ENCODE measurements at places on chromosomes 4 and X.

- no peak for DNase-seq
Measured at GRCh38 chrX:40155589-40156469, 58.1 kb upstream of the BCOR start.

DNA sequence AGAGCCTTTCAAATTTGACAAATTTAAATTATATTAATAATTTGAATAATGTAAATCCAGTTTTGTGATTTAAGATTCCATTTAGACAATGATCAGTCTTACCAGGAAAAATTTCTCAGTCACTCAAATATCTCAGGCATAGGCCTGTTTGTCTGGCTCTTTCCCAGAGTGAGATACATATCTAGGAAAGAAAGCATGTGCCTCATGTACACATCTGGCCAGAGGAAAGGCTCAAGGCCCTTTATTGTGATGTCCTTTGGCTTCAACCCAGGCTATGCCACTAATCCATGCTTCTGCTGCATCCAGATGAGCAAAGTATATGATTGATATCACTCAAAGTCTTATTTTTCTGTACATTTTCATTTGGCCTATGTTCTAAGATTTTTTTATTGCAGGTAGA, 473.3 kb upstream of the ADGRL3 start:
- no peak for DNase-seq

- DNase-seq, result no peak
Measured at GRCh38 chrX:24229400-24229879, 79.9 kb downstream of the ZFX start.

- no peak for DNase-seq
Measured at GRCh38 chr4:113781439-113782040, 20.0 kb upstream of the CAMK2D start.

GRCh38 chr4:72966652-72967051, 102.9 kb downstream of the COX18 start:
- DNase-seq, result no peak

DNA sequence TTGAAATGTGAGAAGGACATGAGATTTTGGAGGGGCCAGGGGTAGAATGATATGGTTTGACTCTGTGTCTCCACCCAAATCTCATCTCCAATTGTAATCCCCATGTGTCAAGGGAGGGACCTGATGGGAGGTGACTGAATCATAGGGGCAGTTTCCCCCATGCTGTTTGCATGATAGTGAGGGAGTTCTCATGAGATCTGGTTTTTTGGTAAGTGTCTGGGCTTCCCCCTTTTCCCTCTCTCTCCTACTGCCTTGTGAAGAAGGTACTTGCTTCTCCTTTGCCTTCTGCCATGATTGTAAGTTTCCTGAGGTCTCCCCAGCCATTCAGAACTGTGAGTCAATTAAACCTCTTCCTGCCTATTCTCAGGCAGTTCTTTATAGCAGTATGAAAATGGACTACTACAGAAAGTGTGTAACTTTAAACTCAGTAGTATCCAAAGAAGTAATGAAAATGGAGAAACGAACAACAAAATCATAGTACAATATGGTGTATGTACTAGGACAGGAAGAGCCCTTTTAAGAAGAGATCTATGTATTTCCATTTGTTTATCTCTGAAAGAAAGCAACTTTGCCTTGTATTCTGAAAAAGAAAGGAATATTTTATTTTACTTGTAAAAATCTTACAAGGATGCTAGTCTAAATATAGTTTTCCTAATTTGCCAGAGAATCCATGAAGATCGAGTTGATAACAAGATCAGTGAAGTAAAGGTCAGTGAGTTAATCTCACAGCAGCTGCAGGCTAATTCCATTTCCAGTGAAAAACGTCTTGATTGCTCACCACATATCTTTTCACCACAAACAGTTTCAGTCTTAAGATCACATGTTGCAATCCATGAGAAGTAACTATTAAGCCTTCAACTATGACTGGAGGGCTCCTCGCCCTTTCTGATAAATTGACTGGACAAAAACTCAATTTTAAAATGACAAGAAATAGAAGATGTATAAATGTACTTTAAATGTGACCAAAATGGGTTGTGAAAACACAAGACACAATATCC, 20.5 kb downstream of the PKD2 start:
- DNase-seq, result no peak

DNA sequence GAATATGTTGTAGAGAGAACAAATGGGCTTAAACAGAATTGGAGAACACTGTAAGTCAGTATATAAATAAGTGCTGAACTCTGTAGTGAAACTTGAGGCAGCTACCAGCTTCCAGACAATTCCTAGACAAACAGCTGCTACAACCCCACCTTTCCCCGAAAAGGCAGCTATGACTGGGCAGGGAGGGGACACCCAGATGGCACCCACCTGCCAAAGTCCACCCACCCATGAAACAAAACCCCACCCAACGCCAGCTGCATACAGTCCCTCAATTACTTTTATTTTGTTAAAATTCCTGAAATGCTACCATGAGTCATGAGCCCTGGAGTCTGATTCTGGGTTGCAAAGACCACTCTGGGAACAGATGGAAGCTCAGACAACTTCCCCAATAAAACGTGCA, 24.4 kb downstream of the RELL1 start:
- no peak for DNase-seq

DNA sequence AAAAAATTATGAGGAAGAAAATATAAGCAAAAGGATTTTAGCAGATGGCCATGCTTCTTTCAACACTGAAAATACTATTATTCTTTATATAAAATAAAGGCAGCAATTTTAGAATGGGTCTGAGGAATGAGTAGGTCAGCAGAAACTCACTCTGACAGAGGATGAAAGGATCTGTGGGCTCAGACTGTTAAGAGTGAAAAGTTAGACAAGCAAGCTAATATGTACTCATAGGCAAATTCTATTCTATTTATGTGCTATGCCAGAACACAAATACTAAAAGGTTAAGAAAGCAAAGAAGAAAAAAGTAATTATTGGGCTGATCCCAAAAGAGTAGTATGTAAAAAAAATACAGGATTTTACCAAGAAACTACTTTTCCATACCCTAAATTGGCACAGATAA, 13.9 kb downstream of the LCORL start:
- DNase-seq, result no peak

DNA sequence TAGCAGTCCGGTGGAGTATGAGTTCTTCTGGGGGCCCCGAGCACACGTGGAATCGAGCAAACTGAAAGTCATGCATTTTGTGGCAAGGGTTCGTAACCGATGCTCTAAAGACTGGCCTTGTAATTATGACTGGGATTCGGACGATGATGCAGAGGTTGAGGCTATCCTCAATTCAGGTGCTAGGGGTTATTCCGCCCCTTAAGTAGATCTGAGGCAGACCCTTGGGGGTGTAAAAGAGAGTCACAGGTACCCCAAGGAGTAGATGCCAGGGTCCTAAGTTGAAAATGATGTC, 852 bp downstream of the MAGEH1 start:
- DNase-seq, result no peak

All from activated effector memory CD4-positive, alpha-beta T cell treated with Interleukin-2 at 50 U/mL for 16 hours (primary cell).